ENCODE measurements at places on chromosomes 5 and 9. TPM values are rescaled to one million over a fixed set of nuclear protein-coding genes. Genes with fewer than 3 reads are reported as not detected.

The CARD6 gene
- total RNA-seq, result 2.4 TPM

The C8G gene
- not detected for total RNA-seq

The SV2C gene
- not detected for total RNA-seq

The SPATA6L gene
- under 0.01 TPM for total RNA-seq

The CHSY3 gene
- 2.4 TPM for total RNA-seq

The GAPVD1 gene
- total RNA-seq, result 24.9 TPM

Measured in bronchus fibroblast of lung (primary cell).